Activated T-helper 1 cell treated with Interleukin-2 at 50 U/mL for 16 hours (primary cell): ENCODE measurements at places on chromosomes 7 and 10.

GRCh38 chr7:70734411-70734810 lies 397.5 kb upstream of the GALNT17 start:
- DNase-seq, result no peak

DNA sequence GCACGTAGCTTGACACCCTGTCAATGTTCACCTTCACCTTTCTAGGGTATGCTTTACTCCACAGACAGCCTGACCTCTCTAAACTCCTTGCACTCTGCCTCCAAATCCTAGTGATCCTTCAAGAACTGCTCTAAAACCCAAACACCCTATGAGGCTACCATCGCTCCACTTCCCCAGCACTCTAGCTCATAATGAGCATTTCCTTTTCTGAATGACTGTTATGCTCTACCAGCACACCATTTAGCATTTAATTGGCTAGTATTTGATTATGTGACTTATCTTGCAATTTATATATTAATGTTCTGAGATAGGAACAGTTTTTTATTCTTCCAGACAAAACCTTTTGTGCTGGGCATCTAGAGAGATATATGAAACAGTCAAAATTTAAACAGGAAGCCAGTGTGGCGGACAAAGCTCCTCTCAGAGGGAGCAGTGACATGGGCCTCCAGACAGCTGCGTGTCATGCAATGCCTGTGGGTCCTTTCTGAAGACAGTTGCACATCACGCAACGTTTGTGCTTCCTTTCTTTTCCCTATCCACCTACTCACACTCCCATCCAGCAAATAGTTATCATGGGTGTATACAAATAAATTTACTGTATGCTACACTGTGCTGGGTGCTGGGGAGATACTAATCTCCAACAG lies 86.3 kb downstream of the ALOX5 start:
- no peak for DNase-seq

- no peak for DNase-seq
These were observed 7.3 kb upstream of the GLRX3 start for GRCh38 chr10:130128922-130129321.

DNA sequence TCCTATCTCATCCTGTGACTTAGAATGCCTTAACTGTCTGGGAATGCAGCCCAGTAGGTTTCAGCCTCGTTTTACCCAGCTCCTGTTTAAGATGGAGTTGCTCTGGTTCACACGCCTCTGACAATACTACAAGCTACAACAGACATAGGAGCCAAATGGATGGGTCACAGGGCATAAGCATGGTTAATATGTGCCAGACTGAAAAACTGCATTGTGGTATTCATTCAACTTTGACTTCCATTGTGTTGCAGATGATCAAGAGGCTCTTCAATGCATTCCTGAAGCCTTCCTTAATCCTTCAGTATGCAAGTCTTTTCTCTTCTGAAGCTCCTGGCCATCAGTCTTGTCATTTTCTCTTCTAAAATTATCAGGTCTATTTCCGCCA lies 20.3 kb upstream of the RNF32 start:
- no peak for DNase-seq

GRCh38 chr7:6294839-6295238 lies 22.4 kb upstream of the CYTH3 start:
- no peak for DNase-seq

- no peak for DNase-seq
These were observed 83.6 kb upstream of the ABI1 start for GRCh38 chr10:26944261-26944882.

DNA sequence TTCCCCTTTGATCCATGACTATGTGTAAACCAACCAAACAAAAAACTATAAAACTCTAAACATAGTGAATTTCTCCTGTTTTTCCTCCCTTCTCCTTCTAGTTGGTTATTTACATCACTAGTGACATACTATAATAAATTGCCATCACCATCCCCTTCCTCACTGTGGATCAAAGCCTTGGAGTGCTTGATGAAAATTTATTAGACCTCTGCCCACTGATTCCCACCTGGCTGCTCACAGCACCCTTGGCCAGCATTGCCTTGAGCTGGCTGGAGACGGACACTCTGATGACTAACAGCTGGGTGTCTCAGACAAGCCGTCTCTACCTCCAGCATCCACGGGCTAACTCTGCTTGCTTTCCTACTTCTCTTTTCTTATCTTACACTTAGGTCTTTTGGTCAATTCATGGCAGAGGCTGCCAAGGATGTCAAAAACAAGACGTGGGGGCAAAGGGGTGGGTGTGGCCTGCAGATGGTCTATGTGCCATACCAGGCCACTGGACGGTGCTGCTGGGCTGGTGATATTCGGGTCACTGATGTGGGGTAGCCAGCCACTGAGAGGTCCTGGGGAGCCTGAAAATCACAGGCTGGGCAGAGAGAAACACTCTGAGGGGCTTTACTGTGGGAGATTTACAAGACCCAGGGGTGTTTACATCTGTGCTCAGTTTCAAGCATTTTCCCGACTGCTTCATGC lies 207.8 kb downstream of the TAX1BP1 start:
- DNase-seq, result no peak

DNA sequence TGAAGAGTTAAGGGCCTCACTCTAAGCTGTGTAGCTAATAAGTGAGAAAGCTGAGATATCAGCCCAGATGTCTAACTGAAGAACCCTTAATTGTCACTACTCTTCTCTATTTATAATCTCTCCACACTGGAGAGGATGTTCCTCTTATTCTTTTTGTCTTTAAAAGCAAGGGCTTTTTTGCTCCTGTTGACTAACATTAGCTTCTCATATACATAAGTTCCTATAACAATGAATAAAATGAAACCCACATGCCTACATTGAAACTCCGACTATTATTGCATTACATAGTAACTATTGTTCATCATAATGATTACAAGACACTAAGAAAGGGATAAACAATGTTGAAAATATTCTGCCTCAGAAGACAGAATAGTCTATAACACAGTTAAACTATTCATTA lies 67.1 kb downstream of the GNAT3 start:
- no peak for DNase-seq

DNA sequence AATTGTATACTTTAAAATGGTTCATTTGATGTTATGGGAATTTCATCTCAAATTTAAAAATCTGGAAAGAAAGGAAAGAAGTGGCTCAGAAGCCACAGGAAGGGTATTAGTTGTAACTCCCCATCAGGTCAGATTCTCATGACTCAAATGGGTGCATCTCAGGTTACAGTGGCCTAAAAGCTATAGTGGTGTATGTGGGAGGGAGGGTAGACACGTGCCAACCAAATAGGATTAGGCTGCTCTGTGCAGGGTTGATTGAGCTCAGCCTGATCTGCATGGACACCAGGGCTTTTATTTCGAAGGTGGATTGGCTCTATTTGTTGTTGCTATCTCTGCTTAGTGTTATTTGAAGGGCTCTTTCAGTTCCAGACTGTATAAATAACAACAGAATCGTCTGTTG lies 121.5 kb upstream of the PRR15 start:
- DNase-seq, result no peak

GRCh38 chr10:25565570-25565969 lies 368.5 kb upstream of the MYO3A start:
- no peak for DNase-seq

DNA sequence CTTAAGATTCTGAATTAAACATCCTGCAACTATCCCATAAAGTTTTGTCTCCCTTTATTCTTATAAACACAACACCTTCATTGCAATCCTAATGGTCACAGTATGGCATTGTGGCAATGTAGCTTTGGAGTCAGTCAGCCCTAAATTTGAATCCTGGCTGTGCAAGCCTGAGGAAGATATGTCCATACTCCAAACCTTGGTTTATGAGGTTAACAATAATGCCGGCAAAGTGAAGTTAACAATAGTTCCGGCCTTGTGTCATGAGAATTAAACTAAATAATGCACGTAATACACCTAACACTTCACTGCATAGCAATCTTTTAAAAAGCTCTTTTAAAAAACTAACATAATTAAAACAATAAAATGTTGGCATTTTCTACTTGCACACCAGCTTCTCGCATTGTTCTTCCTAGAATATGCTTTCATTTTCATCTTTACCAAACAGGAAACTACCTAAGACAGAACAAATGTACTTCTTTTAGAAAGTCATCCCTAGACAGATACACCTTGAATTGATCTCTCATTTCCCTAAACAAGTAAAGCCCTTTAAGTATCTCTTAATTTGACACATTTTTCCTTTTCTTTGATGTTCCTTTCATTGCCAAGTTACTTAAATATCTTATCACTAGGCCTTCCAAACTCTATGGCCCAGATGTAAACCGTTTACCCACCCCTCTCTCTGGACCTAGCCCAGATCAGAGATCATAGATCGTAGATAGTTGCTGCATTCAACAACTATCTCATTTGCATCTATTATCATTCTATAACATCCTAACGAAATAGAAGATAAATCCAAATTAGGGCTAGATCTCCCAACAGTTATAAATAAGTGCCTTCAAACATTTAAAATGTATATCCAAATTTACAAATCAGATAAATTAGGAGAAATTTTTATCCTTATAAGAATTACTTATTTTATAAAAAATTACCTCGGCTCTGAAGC lies 66.7 kb downstream of the CREB3L2 start:
- no peak for DNase-seq

DNA sequence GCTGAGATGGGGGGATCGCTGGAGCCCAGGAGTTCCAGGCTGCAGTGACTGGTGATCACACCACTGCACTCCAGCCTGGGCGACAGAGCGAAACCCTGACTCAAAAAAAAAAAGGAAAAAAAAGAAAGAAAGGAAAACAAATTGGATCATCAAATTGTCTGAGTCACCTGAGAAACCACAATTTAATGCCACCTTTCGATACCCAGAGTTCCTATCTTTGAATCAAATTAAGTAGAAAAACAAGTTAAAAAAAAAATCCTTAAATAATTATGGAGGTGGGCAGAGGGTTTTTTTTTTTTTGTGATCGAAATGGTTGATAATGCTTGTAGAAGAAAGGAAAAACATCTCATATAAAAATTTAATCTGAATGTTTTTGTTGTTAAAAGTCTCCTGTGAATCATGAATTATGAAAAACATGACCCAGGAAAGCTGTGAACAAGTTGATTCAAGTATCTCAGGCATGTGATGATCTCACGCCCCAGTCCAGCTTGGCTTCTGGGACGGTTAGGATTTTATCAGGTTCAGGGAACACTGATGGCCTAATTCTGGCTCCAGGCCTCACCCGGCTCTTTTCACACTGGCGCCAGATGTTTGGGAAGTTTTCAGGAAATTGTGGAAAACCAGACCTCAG lies 25.3 kb upstream of the CUX1 start:
- DNase-seq, result no peak

DNA sequence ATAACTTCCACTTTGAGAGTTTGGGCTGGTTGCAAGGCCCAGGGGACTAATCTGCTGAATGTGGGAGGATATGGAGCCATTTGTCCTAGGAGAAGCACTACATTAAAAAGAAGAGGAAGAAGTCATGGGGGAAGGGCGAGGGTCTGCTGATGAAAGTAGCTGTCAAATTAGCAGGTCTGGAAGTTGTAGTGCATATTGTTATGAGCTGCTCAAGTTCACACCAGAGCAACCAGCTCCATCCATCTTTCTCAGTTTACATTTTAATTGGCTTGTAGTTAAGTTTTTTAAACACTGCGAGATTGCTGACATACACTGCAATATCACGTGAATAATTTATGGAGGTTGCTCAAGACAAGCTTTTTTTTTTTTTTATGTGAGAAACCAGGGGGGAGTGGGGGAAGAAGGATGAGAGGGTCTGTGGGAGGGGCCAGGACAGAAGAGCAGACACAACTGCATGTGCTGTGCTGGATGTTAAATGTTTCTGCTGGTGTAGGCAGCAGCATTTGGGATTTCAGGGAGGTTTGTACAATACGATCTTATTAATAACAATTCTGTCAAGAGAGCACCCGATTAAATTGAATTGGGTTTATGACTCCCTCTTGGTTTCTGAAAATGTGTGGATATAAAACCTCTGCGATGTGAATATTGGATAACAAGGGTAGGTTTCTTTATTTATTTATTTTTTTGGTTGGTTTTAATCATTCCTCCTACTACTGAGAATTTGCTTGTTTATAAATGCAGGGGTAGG lies 759.0 kb upstream of the GALNT17 start:
- DNase-seq, result no peak

DNA sequence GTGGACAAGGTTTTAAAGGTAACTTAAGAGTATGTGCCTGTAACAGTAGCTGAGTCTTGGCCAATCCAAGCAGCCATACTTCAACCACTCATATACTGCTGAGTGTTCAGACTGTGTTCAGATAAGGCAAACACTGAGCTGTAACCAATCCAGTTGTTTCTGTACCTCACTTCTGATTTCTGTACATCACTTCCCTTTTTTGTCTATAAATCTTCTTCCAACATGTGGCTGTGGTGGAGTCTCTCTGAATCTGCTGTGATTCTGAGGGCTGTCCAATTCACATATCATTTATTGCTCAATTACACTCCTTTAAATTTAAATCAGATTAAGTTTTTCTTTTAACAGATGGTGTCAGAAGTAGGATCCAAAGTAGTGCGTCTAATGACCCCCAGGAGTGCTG lies 149.5 kb upstream of the PHF14 start:
- no peak for DNase-seq

DNA sequence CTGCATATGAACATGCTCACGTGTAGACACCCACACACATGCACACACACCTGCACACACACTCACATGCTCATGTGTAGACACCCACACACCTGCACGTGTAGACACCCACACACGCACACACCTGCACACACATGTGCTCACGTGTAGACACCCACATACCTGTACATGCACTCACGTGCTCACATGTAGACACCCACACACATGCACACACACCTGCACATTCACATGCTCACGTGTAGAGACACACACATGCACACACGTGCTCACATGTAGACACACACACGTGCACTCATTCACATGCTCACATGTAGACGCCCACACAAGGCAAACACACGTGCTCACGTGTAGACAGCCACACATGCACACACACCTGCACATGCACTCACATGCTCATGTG lies 275.8 kb downstream of the PTPRN2 start:
- DNase-seq, result no peak

GRCh38 chr7:152176797-152177196 lies 151.3 kb downstream of the GALNT11 start:
- DNase-seq, result no peak

GRCh38 chr10:124641282-124642087 lies 102.7 kb downstream of the FAM53B start:
- peak; percentile 13 for DNase-seq

GRCh38 chr10:14536241-14537213 lies 205.8 kb upstream of the FRMD4A start:
- DNase-seq, result no peak

DNA sequence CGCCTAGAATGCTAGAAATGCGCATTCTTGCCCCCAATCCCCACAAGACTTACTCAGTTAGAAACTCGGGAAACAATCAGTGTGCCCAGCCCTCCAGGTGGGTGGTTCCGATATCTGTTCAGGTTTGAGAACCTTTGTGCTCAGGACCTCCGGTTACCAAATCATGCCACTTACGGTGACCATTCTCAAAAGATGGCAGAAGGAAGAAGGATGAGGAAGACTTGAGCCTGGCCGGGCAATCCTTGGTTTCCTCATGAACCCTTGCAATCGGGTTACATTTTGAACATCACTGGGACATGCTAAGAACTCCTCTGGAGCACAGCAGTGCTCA lies 52.1 kb downstream of the RBM17 start:
- DNase-seq, result no peak

DNA sequence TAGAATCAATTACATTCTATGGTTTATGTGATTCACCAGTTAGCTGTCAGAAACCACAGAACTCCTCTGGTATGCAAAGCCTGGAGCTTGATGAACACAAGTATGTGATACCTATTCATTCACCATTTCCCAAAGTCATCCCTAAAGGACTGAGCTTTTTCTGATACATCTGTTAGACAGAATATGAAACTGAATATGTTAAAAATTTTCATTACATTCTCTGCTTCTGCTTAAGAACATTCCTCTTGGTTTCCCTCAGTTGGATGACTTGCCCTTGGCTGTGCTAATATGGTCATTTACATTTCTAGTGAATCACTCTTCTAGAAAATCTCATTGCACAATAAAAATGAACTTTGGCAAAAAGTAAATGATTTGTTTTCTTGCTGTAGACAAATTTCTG lies 10.8 kb upstream of the PON1 start:
- DNase-seq, result no peak
